Stimulated activated CD4-positive, alpha-beta T cell treated with anti-CD3 and anti-CD28 coated beads, Interleukin-1b, Interleukin-23, amount 100 ng/mL, for 4 hours (primary cell): ENCODE measurements at places on chromosomes 16 and 17.

DNA sequence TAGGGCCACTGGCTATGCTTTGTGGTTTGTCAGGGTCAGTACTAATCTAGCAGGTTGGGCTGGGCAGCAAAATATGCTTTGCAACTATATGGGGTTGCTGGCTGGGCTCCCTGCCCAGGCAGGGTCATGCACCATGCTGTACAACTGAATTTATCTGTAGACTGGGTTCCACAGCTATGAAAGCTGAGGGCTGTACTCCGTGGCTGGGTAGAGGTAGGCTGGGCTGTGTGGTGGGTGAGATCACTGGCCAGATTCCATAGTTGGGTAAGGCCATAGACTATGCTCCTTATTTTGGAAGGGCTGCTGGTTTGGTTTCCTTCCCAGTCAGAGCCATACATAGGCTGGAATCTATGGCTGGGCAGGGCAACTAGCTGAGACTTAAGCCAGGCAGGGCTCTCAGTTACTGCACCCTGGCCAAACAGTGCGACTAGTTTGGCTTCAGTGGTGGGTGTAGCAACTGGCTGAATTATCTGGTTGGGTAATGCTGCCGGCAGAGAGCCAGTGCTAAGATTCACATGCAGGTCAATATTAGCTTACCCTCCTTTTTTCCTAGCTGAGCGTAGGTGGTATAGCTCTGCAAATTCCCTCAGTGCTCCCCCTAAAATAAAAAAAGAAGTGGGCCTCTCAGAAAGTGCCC lies 769.1 kb upstream of the CDH8 start:
- no peak for DNase-seq

GRCh38 chr17:79205688-79206205 lies 131.1 kb downstream of the ENGASE start:
- no peak for DNase-seq

DNA sequence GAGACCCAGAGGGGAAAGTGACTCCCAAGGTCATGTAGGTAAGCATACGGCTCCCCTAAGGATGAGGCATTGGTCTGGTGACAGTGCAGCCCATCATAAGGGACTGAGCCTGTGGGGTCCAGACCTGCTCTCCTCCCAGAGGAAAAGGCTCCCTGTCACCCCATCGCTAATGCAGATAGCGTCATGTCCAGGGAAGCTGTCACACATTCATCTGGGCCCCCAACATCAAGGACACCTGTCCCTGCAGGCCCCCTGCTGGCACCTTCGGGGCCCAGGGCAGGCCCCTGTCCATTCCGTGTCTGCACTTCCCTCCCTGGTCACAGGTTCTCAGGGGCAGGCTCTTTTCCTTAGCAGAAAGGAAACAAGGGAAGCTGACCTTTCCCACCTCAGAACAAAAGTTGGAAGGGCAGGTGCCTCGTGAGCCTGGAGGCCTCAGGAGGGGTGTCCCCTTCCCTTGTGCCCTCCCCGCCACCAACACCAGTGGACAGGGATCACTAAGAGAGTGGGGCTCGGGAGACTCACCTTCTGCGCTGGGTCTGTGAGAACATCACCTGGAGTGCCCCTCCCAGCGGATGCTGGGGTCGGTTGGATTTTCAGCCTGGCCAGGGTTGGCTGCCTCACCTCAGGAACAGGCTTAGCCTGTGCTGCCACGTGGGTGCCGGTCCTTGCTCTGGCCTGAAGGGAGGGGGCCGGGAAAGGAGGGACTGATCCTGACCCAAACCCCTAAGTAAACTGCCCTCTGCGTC lies 17.3 kb upstream of the LASP1NB start:
- no peak for DNase-seq

DNA sequence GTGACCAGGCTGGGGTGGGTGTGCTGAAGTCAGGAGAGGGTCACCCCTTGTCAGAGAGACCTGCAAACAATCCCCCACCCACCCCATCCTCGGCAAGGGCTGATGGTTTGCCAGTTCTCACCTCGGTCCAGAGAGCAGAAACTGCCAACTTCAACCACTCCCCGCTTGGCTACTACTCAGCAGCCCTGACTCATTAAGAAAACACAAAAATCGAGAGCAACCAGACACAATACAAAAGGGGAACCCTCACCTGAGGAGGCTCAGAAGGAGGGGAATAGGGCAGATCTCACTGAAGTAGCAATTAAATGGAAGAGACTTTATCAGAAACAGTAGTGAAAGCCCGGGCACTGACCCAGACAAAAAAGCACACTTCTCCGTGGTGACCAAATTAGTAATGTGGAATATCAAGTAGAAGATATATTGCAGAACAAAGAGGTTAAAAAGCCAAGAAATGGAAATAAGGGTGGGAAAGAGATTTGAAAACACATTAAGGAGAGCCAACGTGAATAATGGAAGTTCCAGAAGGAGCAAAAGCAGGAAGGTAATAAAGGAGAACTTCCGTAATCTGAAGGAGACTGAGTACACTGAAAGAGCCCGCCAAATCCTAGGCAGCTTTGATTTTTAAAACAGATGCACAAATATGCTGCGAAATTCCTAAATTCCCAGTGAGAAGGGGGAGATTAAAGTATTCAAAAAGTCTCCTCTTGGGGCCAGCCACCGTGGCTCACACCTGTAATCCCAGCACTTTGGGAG lies 23.6 kb downstream of the CENPV start:
- DNase-seq: no peak

GRCh38 chr17:56679115-56679776 lies 85.7 kb downstream of the NOG start:
- no peak for DNase-seq

- DNase-seq: no peak
Measured at GRCh38 chr17:80815151-80815681, 176.4 kb upstream of the CHMP6 start.

GRCh38 chr16:49189286-49189685 lies 92.4 kb downstream of the CBLN1 start:
- DNase-seq: no peak
